Cardiac muscle cell (in vitro differentiated cells and primary cell): ENCODE measurements at places on chromosomes 11 and 22. TPM values are rescaled to one million over a fixed set of nuclear protein-coding genes. Genes with fewer than 3 reads are reported as not detected.

DNA sequence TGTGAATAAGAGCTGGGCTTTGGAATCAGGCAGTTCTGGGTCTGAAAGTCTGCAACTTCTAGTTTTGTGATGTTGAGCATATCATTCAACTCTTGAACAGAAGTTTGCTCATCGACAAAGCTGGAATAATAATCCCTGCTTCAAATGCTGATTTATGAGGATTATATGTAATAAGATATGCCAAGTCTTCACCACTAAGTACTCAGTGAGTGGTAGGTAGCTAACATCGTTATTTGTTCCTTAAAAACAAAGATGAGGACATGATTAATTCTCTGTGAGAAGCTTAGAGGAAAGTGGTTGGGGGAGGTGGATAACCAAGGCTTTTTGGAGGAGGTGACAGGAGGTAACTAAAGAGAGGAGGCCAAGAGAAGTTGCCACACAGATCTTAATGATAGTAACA lies 96.5 kb downstream of the ME3 start:
- no peak overlapping the region for H3K27ac ChIP-seq
- peaks cover 13% of the 10 kb centered on the region for H3K4me1 ChIP-seq
- no peak overlapping the region for H3K4me3 ChIP-seq
- DNase-seq: no peak

DNA sequence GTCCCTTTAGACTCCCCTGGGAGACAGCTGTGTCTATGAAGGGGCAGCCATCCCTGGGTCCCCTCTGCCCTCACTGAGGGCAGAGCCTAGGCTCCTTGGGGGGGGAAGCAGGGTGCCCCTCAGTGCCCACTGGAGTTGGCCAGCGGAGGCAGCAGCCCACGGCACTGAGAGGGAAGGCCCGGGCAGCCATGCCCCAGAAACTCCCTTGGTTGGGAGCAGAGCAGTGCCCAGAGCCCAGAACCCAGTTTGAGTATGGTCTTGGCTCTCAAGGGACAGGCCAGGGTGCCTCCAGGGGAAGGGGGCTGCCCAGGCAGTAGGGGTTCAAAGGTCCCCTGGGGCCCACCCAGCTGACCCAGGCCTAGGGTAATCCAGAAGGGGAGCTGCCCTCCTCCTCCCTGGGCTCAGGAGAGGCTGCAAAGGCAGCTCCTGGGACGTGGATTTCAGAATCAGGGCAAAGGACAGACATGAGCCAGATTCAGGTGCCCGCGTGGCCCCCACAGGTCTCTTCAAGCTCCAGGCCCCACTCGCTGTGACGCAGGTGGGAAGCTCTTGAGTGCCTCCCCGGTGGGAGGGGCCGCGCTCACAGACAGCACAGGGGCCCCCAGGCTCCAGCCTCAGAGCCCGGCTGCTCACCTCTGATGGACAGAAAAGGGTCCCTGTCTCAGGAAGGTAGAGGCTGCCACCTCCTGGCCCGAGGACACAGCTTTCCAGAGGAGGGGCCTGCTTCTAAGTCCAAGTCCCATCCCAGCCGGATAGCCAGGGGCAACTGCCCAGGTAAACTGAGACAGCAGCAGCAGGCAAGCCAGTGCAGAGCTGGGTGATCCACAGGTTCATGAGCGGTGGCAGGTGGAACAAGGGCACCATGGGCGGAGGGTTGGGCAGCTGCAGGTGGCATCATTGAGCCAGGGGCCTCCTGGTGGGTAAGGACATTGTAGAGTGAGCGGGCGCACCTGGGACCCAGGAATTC lies 2.6 kb downstream of the C11orf21 start:
- peaks cover 43% of the 10 kb centered on the region for H3K4me1 ChIP-seq
- peaks cover 10% of the 10 kb centered on the region for H3K27me3 ChIP-seq
- no peaks in the 10 kb centered on the region for H3K36me3 ChIP-seq

DNA sequence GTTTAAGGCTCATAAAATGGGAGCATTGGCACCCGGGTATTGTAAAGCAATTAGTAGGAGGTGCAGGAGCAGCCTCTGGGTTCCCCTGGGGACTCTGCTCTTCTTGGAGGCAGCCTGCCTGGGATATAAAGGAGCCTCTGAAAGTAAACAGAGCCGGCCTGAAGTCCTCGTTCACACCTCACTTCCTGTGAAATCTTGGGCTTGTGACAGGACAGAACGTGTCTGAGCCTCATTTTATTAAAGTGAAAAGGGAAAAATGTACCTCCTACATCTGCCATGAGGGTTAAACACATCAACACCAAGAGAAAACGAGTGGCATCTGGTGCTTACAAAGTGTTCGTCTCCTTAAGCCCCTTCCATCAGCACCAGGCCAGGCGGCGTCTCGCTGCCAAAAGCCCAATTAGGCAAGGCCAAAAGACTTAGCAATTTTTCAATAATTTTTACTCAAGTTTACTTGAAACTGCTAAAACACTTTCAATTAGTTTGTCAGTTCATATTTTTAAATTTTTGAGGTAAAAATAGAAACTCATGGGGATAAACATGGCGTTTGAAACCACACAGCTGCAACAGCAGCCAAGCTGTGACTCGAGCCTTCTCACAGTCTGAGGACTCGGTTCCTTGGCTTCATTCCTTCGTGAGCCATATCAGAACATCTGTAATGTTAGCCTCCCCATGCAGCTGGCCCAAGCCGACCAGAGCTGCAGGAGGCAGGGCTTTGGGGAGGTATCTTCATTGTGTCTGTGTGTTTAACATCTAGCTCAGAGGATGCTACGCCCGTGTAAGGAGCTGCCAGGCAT lies 33.6 kb downstream of the MAP6 start:
- no peak overlapping the region for H3K27ac ChIP-seq
- H3K27me3 ChIP-seq: no peaks in the 10 kb centered on the region
- H3K4me3 ChIP-seq: no peak overlapping the region

GRCh38 chr11:34926101-34926830 lies 9.8 kb downstream of the PDHX start:
- no peaks in the 10 kb centered on the region for H3K27me3 ChIP-seq
- H3K4me3 ChIP-seq: no peak overlapping the region
- peaks cover 31% of the 10 kb centered on the region for H3K4me1 ChIP-seq
- no peak overlapping the region for H3K27ac ChIP-seq
- H3K36me3 ChIP-seq: no peaks in the 10 kb centered on the region
- DNase-seq: peak; percentile 54

DNA sequence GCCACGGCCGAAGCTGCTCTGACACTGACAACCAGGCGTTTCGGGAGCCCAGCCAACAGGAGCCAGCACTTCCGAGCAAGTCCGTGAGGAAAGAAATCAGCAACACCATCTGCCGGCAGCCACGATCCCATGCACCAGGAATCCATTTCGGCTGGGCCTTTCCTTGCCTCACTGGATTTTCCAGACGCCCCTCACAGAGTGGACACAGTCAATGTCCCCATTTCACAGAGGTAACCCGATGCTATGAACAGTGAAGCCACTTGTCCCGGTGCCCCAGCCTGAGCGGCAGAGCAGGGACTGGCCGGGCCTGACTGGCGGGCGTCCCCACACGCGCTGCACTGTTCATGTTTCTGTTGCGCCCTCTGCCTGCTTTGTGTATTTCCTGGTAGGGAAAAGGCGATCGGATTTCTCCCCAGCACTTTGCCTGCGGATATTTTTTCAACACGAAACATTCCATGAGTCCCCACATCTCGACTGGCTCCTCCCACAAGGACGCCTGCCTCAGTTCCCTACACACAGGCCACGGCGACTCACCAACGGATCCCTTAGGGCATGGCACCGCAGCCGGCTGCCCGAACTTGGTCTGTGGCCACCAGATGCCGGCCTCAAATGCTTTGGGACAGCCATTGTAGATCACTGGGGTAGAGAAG lies 55.3 kb downstream of the TRMU start:
- H3K27ac ChIP-seq: no peak overlapping the region
- no peaks in the 10 kb centered on the region for H3K27me3 ChIP-seq
- DNase-seq: no peak
- H3K36me3 ChIP-seq: peaks cover 5% of the 10 kb centered on the region
- H3K4me1 ChIP-seq: no peaks in the 10 kb centered on the region

GRCh38 chr11:80031014-80031600 lies 590.3 kb upstream of the TENM4 start:
- DNase-seq: no peak
- no peaks in the 10 kb centered on the region for H3K36me3 ChIP-seq
- no peak overlapping the region for H3K27ac ChIP-seq

DNA sequence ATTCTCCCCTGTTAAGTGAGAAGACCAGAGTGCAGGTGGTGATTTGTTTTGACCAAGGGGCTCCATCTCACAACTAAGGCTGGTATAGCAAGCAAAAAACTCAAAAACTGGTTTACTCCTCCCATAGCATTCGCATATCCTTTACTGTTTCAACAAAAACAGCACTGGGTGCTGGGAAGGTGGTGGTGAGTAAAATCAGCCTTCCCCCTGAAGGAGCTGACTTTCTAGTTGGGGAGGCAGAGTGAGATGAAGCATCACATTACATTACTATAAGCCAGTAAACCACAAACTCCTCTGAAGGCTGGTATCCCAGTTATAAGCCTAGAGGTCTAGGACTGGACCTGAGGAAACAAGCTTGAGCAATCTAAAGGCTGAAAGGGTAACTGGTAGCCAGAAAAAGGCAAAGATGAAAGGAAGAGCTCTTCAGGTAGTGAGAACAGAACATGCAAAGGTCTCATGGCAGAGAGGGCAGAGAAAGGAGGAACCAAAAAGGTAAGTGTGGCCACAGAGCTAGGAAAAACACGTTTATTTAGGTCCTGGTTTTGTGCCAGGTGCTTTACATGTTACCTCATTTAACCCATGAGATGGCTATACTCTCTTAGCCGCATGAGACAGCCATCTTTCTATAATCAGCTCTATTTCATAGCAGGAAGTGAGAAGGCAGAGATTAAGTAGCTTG lies 22.3 kb downstream of the TMEM123 start:
- no peaks in the 10 kb centered on the region for H3K4me1 ChIP-seq
- no peaks in the 10 kb centered on the region for H3K27me3 ChIP-seq
- no peak overlapping the region for H3K27ac ChIP-seq
- H3K36me3 ChIP-seq: no peaks in the 10 kb centered on the region
- no peak for DNase-seq

The CLMP gene
- total RNA-seq: 4.2 and 8.4 TPM in 2 replicates

GRCh38 chr11:94806419-94806818 lies 38.3 kb downstream of the AMOTL1 start:
- H3K27ac ChIP-seq: no peak overlapping the region
- no peaks in the 10 kb centered on the region for H3K4me1 ChIP-seq
- DNase-seq: no peak
- peaks cover 4% of the 10 kb centered on the region for H3K27me3 ChIP-seq

DNA sequence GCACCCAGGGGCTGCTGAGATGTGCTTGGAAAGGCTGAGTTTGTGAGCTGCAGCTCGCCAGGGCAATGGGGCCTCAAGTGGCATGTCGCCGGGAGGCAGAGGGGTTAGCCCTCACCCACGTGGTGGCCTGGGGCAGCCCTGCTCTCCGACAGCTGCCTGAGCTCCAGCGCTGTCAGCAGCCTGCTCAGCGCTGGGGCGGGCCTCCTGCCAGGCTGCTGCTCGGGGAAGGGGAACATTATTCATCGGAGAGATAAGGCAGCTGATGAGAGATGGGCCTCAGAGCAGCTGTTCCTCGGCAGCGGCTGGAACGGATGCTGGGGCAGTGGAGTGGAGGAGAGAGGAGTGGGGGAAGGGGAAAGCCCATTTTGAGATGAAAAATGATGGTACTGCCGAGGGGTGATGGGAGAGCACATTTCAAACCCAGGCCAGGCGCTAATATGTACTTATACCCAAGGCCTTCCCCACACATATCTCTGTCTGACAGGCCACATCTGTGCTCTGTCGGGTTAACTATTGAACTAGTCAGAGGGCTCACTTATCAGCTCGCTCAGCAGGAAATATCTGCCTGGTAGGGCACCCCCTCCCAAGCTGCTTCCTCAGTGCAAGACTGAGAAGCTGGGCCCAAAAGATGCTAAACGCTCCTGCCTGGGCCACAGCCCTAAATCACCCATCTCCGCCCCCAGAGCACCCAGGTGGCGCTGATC lies 79.5 kb downstream of the TIMP3 start:
- peaks cover 45% of the 10 kb centered on the region for H3K4me1 ChIP-seq
- H3K27me3 ChIP-seq: no peaks in the 10 kb centered on the region
- peak overlapping the region; percentile 81 for H3K27ac ChIP-seq
- peak; percentile 95 for DNase-seq

DNA sequence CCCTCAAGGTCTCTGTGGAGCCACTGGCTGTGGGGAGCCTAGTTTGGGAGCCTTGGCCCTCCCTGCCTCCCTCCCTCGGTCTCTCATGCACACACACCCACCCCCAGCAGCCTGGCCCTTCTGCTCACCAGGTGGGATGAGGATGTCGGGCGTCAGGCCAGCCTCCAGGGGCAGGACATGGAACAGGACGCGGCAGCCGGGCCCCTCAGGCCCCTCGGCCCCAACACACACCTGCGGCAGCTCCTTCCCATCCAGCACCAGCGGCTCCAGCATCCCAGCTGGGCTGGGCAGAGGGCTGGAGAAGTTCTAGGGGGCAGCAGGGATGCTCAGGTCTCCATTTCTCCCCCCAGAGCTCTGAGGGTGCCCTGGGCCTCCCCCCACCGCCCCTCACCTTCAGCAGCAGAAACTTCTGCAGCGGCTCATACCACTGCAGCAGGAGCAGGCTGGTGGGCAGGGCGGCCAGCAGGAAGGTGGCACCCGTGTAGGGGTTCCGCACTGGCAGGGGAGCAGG lies 11.2 kb downstream of the MAP4K2 start:
- H3K27me3 ChIP-seq: no peaks in the 10 kb centered on the region
- H3K4me3 ChIP-seq: no peak overlapping the region
- H3K27ac ChIP-seq: no peak overlapping the region
- DNase-seq: no peak
- no peaks in the 10 kb centered on the region for H3K4me1 ChIP-seq

DNA sequence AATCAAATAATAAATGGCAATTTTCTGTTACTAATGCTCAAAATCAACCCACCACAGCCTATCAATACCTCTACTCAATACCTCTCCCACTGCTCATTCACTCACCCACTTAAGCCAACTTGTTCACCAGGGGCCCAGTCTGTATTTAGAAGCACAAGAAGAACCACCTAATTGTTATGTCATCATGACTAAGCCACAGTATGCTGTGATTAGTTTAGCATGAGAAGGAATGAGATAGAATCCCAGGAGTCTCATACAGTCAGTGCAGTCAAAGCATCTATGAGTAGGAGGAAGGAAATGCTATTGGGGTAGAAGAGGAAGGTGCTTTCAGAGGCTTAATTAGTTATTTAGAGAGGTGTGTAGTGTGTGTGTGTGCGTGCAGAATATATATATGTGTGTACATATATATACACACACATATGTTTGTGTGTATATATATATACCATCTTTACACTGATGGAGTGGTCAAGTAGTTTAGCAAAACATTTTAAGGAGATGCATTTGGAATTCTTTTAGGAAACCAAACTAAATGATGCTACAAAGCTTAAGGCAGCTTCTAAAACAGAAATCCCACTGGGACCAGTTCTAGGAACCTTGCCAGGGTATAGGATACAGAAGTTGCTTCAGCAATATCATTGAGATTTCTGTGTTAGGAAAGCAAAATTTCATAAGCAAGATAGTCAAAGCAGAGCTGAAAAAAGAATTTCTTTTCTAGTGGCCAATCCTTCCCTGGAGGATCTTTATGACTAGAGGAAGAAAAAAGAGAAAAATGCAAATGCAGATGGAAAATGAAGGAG lies 27.5 kb downstream of the KCNA4 start:
- H3K4me1 ChIP-seq: peaks cover 15% of the 10 kb centered on the region
- no peak overlapping the region for H3K4me3 ChIP-seq
- no peaks in the 10 kb centered on the region for H3K27me3 ChIP-seq
